ENCODE measurements at places on chromosomes 13 and 19. TPM values are rescaled to one million over a fixed set of nuclear protein-coding genes. Genes with fewer than 3 reads are reported as not detected.

- DNase-seq: no peak
Measured at GRCh38 chr13:81446441-81446840, 1105.5 kb upstream of the SPRY2 start.

- peak; percentile 20 for DNase-seq
Measured at GRCh38 chr13:23504180-23504579, 66.0 kb upstream of the TNFRSF19 start.

Gene KCNC3
- not detected for total RNA-seq

DNA sequence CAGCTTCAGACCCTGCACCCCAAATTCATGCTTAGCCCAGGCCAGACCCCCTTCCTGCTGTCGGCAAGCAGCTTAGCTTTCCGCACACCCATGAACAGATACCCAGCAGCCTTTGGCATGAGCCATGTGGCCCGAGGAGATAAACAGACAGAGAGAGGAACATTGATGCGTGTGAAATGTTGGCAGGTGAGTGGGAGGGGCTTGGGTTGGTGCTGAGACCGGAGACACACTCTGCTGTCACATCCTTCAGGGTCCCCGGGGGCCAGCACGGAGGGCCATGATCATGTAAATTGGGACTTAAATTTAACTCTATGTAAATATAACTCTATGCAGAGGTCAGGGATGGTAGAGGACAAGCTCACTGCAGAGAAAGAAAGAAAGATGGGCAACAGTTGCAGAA lies 1.5 kb downstream of the CD22 start:
- no peak for DNase-seq

GRCh38 chr19:49106648-49107135 lies 7.5 kb upstream of the LIN7B start:
- peak; percentile 54 for DNase-seq

- DNase-seq: no peak
Measured at GRCh38 chr13:25310891-25311290, 9.5 kb downstream of the NUP58 start.

DNA sequence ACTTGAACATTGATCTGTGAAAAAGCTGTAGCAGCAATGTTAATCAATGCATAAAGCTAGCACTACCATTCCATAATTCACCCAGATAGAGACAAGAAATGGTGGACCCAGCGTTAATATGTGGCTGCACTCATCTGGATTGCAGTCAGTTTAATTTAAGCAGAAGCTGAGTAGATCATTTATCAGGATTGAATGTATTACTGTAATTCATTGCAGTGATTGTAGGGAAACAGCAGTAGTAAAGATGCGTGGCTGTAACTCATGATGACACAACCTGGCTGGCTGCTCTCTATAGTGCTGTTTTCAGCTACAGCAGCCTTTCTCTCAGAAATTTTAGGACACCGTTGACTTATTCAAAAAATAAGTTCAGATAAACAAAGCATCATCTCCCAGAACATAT lies 499.5 kb upstream of the SLITRK6 start:
- DNase-seq: no peak

Gene PALM3
- total RNA-seq: 0.38 TPM
